ENCODE measurements at places on chromosomes 7 and 10.

DNA sequence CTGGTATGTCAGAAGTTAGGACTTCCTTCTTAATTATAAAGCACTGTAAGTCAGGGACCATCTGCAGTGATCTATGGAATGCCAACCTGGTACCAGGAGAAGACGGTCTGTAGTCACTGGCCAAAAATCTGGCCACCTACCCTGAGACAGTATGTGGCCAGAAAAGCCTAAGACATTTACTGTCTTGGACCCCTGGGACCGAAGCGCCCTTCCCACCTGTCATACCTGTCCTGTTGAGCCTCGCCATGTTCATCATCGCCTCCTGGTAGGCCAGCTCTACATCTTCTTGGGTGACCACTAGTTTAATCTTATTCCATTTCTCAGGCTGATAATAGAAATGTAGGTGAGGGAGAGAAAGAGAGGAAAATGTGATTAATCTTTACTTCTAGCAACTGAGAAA lies 20.0 kb downstream of the SEPHS1 start:
- DNase-seq = no peak

GRCh38 chr10:2145926-2146478 lies 408.7 kb upstream of the ADARB2 start:
- no peak for DNase-seq

GRCh38 chr10:60414111-60414510 lies 24.4 kb upstream of the ANK3 start:
- no peak for DNase-seq

DNA sequence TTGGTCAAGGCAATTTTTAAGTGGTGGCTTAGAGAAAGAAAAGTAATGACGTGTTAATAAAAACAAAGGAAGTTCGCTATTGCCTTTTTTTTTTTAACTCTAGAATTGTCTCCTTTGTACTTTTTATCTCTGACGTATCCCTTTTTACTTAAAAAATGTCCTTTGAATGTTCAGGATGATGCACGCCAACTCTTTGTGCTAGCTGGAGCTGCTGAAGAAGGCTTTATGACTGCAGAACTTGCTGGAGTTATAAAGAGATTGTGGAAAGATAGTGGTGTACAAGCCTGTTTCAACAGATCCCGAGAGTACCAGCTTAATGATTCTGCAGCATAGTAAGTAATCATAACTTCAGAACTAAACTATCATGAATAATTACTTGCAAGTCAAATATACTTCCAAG lies 64.4 kb downstream of the GNAI1 start:
- DNase-seq = no peak

DNA sequence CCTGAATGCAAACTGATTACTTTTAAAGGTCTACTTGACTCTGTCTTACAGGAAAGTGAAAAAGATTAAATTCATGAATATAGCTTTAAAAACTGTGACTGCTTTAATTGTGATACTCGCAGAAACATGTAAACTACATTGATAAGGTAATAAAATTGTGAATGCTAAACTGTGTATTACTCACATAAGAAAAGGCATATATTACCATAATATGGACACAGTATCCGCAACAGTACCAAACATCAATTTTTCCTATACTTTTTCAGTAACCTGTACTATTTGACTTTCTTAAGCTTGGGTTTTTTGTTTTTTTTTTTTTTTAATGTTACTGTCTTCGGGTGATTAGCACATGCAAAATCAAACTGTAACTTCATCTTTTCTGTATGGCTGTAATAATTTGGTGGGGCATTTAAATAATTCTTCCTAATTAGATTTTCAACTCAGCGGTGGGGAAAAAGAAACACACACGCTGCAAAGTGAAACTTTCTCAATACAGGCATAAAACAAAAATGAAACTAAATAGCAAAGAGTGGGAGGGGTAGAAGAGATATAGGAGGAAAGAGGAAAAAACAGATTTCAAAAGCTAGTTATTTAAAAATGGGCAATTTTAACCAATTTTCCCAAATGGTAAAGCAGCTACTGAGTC lies 23.2 kb downstream of the NT5C3A start:
- DNase-seq = no peak

DNA sequence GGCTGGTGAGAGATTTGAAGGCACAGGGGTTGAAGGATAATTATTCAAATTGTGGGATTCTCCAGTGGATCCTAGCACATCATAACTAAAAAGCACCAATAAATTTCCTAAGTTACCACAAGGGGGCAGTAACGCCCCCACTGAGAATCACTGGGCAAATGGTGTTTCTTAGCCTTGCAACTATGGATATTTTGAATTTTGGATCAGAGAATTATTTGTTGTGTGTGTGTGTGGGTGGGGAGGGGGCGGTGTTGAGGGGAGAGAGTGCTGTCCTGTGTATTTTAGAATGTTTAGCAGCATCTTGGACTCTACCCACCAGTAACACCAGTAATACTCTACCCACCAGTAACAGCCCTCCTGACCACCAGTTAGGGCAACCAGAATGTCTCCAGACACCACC lies 63.3 kb upstream of the PRKG1 start:
- no peak for DNase-seq

- DNase-seq = no peak
Measured at GRCh38 chr7:135930565-135931461, 46.3 kb downstream of the MTPN start.

DNA sequence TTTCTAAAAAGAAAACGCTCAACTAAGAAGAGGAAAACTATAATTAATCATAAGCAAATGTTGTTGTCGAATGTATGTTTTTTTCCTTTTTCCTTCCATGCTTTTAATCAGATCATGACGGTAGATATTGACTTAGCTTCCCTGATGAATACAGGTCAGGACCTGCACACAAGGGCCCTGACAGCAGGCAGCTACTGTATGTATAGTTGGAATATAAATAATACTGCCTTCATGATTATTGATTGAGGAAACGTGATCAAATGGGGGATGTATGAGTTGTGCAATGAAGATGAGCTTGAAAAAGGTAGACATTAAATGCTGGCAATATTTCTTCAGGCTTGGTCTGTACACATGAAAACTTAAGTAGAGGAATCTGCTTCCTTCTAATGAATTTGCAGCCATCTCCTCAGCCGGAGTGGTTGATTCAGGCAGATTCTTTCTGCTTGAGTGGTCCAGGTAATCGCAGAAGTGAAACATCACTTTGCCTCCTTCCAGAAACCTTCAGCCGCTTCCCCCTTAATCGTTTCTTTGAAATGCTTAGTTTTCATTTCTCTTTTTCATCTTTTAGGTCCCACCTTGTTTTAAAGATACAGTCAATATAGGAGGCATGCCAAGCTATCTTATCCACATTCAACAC lies 656.5 kb downstream of the SDK1 start:
- DNase-seq = no peak

GRCh38 chr10:61984803-61985418 lies 83.4 kb downstream of the ARID5B start:
- DNase-seq = no peak

GRCh38 chr10:101693978-101694673 lies 844 bp downstream of the FBXW4 start:
- DNase-seq = peak; percentile 67

DNA sequence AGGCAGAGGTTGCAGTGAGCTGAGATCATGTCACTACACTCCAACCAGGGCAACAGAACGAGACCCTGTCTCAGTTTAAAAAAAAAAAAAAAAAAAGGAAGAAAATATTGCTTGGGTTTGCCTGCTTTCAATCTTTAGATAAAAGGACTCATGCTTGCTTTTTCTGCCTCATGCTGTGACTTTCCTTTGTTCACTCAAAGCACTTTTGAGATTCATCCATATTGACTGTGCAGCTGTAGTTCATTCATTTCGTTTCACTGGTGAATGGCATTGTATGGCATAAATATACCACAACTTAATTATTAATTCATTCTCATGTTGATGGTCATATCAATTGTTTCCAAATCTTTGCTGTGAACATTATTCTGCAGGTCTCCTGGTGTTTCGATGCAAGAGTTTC lies 97.6 kb upstream of the NFE2L3 start:
- DNase-seq = no peak

GRCh38 chr10:89301232-89301631 lies 614 bp upstream of the IFIT2 start:
- DNase-seq = no peak

GRCh38 chr7:12211711-12212485 lies 804 bp downstream of the TMEM106B start:
- DNase-seq = no peak

DNA sequence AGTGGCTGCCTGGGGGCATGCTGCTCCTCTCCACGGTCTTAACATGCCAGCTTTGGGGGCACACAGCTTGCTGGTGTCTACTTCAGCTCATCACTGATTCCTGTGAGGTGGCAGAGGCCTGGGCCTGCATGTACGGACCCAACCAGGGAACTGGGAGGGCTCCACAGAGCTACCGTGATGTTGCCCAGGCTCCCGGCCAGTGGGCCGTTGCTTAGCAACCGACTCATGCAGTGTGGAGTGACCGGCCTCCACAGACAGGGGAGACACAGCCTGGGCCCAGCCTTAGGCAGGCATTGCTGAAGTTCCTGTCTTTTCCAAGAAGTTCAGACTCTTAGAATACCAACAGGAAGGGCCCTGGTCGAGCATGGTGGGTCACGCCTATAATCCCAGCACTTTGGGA lies 25.8 kb upstream of the SH2B2 start:
- no peak for DNase-seq

GRCh38 chr7:157008206-157009169 lies 2.0 kb downstream of the MNX1 start:
- DNase-seq = no peak

DNA sequence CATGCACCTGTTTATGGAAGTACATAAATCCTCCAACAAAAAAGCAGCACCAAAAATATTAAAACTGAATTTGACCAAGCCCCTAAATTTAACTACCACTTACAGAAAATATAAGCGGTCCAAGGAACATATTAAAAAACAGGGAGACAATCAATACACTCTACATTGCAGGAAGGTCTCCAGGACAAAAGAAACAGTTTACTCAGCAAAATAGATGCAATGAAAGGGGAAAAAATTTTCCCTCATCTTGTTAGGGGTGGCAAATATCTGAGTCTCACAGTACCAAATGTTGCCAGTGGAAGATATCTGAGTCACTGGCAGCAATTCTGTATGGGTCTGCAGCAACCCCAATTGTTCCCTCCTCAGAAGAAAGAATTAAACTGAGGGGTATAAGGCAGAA lies 50.4 kb downstream of the NAMPT start:
- no peak for DNase-seq

DNA sequence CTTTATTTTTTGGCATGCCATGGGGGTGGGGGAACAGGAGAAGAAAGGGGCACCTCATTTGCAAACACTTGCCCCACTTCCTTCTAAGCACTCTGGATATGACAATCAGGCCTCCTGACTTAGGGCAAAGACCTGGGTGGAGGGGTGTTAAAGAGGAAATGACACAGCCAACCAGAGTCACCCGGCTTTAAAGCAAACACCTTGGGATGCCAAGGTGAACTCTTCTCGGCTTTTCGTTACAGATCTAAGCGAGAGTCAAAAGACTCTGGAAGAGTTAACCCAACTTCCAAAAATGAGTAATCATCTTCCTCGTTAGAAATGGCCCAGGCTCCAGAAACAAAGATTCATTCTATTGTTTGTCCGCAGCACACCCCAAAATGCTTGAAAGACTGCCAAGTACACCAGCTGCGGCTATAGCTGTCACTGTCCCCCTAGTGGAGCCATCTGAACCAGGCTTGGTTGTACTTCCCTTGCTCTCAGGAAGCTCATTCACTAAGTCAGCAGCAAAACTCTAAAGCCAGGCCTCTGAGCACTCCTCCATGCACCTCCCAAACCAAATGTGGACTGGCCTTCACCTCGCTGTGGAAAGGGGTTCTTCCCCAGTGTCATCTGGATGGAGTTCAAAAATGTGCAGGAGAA lies 24.8 kb downstream of the FAM53B start:
- DNase-seq = peak; percentile 71

GRCh38 chr7:28354601-28355402 lies 57.5 kb upstream of the CREB5 start:
- DNase-seq = no peak

GRCh38 chr10:129605266-129605985 lies 138.4 kb downstream of the MGMT start:
- no peak for DNase-seq

DNA sequence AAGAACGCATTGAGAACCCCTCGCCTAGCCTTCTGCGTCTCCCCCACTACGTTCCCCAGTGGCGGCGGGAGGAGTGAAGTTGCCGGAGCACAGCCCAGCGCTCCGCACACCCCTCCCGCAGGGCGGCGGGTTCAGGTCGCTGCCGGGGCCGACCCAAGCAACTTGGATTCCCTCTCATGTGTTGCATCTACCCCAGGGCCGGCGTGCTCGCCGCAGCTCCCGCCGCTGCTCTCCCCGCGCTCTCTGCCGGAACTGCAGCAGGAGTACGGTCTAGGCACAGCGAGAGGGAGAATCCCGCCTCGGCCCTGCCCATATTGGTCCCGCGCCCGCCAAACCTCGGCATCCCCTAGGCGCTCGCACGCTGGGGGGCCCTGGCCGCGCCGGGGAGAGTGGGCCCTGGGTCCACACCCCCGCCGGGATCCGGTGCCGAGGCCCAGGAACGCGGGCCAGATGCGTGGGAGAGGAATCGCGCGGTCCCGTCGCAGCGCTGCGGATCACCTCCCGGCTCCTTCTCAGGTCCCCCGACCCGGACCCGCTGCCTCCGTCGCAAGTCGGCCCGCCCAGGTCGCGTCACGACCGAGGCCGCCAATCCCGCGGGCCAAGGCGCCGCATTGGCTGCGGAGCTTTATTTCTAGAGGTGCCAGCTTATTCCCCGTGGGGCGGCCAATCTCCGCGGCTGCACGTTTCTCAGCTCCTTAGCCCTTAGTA lies 648 bp upstream of the TMEM243 start:
- peak; percentile 85 for DNase-seq

DNA sequence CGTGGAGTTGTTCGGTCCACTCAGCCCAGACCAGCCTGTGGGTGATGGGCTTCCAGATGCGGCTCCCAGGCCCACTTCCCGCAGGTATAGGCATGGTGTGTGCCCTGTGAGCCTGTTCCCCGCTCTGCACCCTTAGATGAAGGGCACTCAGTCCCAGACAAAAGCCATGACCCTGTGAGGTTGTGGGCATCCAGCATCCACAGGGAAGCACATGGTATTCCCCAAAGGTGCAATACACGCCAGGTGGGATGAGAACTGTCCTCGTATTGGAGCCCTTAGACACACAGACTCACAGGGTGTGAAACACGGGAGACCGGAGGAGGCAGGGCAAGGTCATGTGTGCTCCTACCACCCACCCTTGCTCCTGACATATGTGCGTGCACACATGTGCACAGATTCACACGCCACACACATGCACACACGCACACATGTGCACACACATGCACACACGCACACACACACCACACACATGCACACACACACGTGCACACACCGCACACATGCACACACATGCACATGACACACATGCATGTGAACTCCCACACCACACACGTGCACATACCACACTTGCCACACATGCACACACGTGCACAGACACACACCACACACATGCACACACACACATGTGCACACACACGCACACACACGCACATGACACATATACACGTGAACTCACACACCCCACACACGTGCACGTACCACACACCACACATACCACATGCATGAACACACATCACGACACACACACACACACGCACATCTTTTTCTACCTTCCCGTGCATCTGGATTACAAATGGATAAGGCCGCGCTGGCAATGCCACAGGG lies 319.4 kb downstream of the WDR37 start:
- DNase-seq = no peak

- DNase-seq = no peak
Measured at GRCh38 chr7:17512181-17512675, 213.8 kb downstream of the AHR start.

Measured in activated naive CD4-positive, alpha-beta T cell treated with Interleukin-2 at 50 U/mL for 16 hours (primary cell).